ENCODE measurements at places on chromosomes 1 and 21. TPM values are rescaled to one million over a fixed set of nuclear protein-coding genes. Genes with fewer than 3 reads are reported as not detected.
A peak's percentile ranks its signal among the peaks of the same experiment; 100 is the strongest.

DNA sequence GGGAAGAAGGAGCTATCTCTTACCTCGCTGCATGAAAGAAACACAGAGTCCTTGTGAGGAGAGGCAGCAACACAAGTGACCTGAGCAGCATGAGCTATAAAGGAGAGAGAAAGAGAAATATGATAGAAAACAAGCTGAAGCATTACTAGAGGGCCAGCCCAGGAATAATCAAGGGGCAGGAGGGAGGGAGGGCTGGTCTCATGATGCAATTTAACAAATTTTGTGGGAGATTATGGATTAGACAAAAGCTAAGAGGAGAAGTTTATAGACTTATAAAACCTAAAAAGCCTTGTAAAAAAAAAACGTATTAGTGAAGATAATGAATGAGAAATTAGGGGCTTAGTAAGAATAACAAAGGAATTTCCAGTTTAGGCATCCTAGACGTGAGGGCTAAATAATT, 5.0 kb downstream of the WDR77 start:
- no peak for DNase-seq

DNA sequence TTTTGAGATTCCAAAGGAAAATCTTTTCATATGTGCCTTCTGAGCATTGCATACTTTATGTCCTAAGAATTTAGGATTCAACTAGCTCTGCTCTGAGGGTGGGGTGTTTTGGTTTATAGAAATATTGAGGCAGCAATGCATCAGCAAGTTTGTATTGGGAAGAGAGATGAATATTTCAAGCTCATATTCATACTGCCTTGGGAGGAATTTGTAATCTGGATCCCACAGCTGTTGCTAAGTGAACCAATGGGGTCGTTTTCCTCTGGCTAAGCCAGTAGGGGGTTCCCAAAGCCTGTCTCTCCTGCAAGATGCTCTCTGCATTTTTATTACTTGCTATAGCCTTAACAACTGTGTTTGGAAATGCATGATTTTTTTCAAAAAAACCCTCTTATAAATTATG, 130.6 kb downstream of the SNX7 start:
- DNase-seq: no peak

DNA sequence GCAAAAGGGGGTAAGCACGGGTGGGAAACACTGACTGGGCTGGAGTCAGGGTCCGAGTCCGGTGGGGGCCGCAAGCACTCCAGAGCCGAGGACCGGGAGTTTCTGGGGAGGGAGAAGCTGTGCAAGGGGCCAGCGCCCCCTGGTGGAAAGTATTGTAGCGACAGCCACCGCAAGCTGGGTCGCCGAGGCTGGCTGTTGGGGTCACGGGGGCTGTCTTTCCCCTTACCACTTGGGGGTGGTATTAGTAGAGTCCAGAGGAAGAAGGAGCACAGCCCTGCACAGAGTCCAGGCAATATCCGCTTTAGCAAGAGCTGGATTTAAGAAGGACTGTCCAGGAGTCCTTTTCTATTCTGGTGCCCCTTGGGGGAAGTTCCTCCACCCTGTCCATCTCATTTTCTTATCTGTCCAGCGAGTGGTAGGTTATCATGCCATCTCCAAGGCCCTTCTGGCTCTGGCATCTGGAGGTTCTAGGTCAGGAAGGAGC, 17.9 kb upstream of the ETV3 start:
- peak; percentile 57 for DNase-seq

DNA sequence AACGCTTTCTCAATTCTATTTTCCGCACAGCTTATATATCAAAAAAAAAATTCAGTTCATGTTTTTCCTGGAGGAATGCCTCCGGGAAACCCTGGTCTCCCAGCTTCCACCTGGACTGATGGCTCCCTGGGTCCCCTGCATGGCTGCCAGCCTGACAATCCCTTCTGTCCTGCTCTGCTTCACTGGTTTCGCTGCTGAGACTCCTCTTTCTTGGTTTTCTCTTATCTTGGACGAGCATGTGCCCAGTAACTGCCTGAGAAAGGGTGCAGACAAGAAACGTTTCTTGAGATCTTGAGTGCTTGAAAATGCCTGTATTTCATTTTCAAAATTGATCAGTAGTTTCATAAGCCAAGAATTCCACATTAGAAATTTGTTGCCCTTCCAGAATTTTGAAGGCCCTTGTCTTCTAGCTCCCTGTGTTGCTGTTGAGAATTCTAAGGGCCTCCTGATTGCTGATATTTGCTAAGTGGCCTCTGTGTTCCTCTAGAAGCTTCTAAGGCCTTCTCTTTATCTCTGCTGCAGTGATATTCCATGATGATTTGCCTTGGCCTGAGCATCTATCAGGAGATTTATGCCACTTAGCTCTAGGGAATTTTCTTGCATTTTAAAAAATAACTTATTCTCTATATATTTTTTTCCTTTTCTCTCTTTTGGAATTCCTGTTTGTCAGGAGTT, 44.7 kb downstream of the ETS2 start:
- no peak for DNase-seq

DNA sequence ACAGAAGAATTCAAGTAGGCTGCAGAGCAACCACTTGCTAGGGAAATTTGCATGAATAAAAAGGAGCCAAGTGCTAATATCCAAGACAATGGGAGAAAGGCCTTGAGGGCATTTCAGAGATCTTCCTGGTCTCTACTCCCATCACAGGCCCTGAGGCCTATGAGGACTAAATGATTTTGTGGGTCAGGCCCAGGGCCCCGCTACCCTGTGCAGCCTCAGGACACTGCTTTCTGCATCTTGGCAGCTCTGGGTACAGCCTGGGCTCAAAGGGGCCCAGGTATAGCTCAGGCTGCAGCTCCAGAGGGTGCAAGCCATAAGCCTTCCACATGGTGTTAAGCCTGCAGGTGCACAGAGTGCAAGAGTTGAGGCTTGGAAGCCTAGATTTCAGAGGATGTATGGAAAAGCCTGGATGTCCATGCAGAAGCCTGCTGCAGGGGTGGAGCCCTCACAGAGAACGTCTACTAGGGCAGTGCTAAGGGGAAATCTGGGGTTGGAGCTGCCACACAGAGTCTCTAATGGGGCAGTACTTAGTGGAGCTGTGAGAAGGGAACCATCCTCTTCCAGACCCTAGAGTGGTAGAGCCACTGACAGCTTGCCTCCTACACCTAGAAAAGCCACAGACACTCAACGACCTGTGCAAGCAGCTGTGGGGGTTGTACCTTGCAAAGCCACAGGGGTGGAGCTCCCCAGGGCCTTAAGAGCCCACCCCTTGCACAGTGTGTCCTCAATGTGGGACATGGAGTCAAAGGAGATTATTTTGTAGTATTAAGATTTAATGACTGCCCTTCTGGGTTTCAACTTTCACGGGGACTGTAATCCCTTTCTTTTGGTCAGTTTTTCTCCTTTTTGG, 13.7 kb upstream of the ACTRT2 start:
- no peak for DNase-seq

GRCh38 chr1:213538251-213538650, 449.5 kb upstream of the PROX1 start:
- no peak for DNase-seq

DNA sequence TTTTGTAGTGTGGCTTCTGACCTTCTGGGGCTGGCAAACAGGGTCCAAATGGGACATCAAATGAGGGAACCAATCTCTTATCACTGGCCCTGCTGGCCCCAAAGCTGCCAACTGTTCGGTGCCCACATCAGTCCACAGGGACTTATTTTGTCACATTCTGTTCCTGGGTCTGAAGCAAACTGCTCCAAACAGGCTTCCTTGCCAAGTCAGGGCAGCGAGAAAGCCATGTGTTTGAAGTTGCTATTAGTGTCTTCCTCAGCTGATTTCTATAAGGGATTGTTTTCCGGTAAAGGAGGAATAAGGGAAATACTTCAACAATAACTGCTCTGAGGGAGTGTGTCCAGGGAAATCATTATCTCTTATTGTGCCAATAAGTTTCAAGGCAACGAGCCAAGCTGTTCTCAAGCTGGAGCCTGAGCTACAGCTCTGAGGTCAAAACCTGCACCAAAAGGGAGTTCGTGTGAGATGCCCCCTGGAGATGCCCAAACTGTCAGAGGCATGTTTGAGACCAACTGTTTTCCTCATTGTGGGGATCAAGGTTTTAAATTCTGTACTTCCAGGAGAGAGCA, 381.4 kb upstream of the PROX1 start:
- no peak for DNase-seq

GRCh38 chr1:19619697-19620384, 24.3 kb upstream of the NBL1 start:
- no peak for DNase-seq

DNA sequence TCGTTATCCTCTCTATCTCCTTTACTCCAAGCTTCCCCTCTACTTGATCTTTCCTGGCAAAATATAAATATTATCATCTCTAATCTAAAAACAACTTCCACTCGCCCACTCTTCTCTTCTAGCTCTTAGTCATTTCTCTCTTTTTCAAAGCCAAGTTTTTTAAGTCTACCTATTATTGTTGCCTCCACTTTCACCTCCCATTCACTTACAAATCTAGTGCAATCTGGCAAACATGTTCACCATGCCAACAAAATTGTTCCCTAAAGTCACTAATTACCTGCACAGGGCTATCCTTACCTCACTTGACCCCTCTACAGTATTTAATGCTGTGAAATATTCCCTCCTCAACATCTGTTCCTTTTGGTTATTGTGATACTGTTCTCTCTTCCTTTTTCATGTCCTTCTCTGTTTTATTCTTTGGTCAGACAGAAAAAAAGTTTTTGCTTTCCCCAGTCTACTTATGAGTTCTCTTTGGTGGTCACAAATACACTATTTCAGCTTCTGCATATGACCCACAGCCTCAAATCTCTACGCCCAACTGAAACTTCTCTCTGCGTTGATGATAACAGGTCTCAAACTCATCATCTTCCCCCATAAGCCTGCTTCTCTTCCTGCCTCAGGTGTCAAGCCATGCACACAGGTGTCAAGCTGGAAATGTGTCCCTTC, 31.9 kb upstream of the RAP1A start:
- no peak for DNase-seq

GRCh38 chr1:11046625-11047365, at the start of gene MASP2:
Gene MASP2 (minus strand): TSS chr1:11047239. CDS start chr1:11047207, 32 bp downstream.
- DNase-seq: no peak

SLFNL1 gene
- 0.15 TPM for total RNA-seq

FAM177B gene
- not detected for total RNA-seq

MYOCOS gene
- total RNA-seq: not detected

CA6 gene
- not detected for total RNA-seq

KCNE1 gene
- 0.32 TPM for total RNA-seq
